ENCODE measurements at places on chromosomes 13 and 19. TPM values are rescaled to one million over a fixed set of nuclear protein-coding genes. Genes with fewer than 3 reads are reported as not detected.

DNA sequence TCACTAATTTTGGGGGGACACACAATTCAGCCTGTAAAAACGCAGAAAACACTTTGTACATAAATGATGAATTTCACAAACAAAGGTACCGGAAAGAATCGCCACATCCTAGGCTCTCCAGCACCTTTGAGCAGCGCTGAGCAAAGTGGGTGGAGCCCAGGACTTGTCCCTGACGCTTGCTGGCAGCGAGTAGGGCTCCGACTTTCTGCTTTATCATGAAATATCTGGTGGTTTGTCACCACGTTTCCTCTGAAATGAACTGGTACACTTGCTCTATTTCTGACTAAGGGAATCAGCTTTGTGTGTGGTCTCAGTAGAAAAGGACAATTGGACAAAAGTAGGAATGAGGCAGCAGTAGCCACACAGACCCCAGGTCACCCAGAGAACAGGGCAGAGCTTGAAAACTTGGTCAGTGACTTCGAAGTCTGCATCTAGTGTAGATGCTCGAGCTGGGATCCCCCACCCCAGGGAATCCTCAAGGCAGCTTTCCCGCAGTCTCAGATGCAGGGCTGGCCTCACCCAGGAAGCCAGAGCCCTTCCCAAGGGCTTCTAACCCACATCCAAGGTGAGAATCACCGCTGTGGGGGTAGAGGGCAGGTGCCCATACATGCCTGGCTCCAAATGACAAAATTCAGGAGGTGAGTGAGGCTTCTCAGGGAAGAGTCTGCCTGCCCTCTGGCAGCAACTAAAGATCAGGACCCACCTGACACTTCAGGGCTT lies 85.3 kb upstream of the SOX1 start:
- DNase-seq: no peak

Gene STXBP2
- 5.4 TPM for total RNA-seq

DNA sequence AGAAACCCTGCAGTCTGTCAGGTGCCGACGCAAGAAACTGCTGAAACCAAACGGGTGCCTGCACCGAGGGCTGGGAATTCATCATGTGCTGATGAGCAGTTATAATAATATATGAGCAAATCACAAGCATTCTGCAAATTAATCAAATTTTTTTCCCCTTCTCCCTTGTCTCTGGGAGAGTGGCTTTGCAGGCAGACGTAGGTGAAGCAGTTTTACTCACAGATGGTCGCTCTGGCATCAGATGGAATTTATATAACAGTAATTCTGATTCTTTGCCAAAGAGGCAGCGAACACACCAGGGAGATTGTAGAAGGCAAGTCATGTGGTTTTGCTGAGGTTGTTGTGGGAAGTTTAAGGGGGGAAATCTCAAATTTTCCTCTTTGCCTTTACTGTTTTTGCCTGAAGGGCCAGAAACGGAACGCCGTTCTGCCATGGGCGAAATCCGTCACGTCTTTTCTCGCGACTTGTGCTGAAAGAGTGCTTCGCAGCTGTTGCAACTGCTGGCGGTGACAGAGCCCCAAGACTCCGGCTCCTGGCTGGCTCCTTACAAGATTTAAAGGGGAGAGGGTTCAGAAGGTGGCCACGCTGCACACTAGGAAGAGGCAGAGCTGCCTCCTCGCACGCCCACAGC lies 320.1 kb downstream of the ZNF536 start:
- DNase-seq: no peak

DNA sequence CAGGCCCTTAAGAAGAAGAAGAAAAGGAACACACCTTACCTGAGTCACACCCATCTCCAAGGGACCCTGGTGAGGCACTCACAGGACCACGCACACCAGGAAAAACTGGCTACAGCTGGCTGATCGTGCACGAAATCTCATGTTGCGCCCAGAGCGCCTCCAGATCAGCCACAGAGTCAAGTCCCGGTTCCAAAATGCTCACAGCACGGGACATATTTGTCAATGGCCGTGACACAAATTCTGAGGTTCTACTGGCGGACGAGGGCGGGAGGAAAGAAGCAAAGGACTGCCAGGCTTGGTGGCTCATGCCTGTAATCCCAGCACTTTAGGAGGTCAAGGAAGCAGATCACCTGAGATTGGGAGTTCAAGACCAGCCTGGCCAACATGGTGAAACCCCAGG lies 21.5 kb downstream of the SH3GL1 start:
- no peak for DNase-seq

Gene DNASE2
- total RNA-seq: 21.3 TPM

DNA sequence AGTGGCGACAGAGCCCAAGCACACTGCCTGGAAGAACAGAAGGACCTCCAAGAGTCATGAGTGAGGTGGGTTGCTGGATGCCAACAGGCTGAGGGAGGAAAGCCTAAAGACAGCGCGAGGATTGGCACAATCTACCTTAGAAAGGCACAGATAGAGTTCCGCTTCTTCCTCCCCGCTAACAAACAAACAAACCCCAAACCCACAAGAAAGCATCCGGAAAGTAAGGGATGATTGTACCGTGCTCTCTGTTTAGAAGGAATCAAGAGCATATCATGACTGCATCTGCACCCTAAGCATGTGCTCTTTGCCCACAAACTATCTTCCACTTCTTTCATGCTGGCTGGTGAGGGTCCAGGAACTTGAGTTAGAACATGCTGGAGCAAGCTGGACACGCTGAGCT lies 233.0 kb upstream of the KLF12 start:
- no peak for DNase-seq

Gene DCT
- 0.42 TPM for total RNA-seq

GRCh38 chr13:32041429-32041828 lies 9.9 kb downstream of the FRY start:
- DNase-seq: no peak

GRCh38 chr13:49532593-49532992 lies 36.8 kb downstream of the PHF11 start:
- no peak for DNase-seq
